ENCODE measurements at places on chromosomes 6 and 20.

DNA sequence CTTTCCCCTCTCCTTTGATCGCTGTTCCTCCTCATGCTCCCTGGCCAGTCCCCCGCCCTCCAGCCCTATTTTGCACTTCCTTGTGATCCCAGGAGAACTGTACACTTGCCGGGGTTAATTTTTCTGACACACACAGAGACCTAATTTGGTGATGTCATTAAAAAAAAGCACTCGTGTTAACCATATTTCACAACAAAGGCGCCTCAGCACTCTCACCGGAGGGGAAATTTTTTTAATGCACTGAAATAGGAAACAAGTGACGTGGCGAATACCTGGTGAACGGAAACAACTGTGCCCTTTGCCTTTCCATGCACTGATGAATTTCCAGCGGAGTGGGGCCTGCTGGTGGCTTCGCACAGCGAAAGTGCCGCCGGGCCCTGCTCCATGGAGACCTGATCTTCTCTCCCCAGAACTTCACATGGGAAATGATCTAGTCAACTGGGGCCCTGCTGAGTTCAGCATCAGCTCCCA lies 53.9 kb upstream of the TAGAP start:
- DNase-seq: no peak

DNA sequence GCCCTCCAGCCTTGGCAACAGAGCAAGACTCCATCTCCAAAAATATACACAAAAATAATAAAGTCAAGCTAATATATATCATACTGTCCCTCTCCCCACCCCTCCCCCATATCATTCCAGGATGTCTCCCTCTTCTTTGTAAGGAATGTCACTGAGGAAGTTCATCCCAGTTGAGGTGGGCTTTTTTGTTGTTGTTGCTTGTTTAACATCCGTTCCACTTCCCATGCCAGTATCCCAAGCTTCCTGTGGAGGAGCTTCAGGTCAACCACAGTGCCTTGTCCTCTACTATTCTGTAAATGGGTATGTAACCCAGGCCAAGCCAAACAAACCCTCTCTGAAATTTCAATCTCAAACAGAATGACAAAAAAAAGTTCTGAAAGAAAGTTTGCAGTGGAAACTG lies 19.0 kb upstream of the PTPN1 start:
- no peak for DNase-seq

GRCh38 chr6:11094411-11094851 lies 797 bp downstream of the SMIM13 start:
- DNase-seq: peak; percentile 28

DNA sequence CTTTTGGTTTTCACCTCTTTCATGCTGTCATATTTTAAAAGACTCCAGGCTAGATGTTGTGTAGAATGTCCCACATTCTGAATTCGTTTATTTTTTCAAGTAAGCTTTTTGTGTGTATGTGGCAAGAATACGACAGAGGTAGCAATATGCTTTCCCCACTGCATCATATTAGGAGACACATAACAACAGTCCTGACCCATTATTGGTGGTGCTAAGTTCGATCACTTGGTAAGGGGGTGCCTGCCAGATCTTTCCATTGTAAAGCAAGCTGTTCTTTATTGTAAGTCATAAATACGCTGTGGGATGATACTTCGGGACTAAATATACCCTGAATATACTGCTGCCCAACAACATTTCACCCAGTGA lies 588 bp upstream of the NCOA3 start:
- no peak for DNase-seq

DNA sequence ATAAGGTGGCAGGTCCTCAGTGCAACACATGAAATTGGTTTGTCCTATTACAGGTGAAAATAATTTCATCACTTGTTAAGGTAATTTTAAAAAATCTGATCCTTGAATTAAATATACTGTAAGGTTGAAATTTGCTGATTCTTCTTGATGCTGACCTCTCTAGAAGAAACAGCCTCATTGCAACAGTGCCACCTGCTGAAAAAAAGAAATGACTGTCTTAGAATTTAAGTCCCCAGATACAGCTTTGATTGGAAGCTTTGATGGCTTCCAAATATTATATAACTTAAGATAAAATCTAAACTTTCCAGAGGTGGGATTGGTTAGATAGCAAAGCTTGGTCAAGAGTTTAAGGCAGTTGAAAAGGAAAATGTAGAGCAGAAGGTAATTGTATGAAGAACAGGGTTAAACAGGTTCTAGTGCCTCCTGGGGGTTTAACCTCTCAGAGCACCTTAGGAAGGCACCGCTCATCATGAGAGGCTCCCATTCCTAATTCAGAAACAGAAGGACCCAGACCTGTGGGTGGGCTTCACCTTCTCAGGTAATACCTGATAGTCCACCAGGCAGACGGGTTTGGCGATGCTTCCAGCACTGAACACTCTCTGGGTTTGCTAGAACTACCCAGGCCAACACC lies 401.0 kb downstream of the PAX1 start:
- DNase-seq: peak; percentile 29

- no peak for DNase-seq
Measured at GRCh38 chr6:40611912-40612311, 24.7 kb upstream of the LRFN2 start.

DNA sequence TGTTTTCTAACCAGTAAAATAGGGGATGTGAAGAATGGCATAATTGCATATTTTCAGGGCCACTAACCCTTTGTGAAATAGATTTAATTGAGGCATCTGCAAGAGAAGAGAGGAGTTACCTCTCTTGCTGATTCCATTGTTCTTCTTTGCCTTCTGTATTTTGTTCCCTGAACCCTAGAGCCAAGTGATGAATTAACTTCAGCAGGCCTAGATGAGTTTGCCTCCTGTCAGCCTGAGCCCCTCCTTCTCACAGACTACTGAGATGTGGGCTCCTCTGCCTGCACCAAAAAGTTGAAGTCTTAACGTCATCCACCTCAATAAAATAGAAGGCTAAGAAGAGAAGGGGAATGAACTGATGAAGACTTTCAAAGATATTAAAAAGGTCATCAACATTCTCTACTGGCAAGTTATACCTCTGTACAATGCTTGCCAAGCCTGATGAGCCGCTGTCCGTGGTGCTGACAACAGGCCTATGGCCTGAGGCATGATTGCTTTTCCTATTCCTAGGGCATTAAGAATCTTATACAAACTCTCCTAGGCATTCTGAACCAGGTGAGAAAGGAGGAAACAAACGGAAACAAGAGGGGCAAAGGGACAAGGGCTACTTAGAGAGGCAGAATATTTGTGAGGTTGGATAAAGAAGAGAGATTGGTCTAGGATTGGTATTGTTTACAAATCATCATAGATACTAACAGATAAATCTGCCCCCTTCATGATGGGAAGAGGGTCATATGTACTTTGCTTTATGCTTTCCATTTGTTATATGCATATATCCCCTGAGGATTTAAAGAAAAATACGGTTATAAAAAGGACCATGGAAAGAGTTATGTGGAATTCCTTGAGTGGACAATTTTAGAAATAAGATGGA lies 46.8 kb downstream of the CD24 start:
- peak; percentile 55 for DNase-seq

DNA sequence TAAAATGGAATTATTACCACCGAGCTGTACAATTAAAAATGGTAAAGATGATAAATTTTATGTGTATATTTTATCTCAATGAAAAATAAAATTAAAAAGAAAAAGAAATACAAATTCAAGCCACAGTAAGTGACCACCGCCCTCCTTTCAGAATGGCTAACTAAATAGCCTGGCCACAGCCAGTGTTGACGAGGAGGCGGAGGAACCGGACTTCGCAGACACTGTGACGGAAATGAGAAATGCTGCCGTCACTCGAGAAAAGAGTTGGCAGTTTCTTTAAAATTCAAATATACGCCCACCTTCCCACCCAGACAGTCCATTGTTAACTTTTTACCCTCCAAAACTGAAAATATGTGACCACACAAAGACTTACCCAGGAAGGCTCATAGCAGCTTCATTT lies 50.0 kb downstream of the FOXF2 start:
- DNase-seq: no peak

GRCh38 chr20:57560554-57561355 lies at the start of gene PCK1:
TSS of gene PCK1 (plus strand) at chr20:57561110. CDS start at chr20:57561412, 302 bp downstream.
- peak; percentile 83 for DNase-seq

- no peak for DNase-seq
Measured at GRCh38 chr20:1294497-1294896, 28.4 kb downstream of the SNPH start.

- no peak for DNase-seq
Measured at GRCh38 chr6:101290346-101290745, 103.2 kb upstream of the GRIK2 start.

GRCh38 chr6:159203304-159204005 lies 34.3 kb downstream of the FNDC1 start:
- DNase-seq: no peak

DNA sequence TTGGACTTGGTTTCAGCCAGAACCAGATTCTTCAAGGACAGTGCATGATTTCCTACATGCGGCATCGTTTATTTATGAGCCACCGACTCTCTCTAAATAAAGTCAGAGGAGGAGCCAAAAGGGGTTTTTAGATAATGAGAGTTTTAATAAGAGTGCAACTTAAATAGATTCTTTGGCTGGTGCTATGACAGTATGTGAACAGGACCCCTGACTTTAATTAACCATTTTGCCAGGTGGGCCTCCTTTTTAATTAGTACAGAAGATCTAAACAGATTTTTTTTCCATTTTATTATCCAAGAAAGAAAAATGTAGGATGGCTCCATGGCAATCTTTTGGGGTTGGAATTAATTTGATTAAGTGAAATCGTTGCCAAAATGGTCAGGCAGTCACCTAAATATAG lies 74.8 kb upstream of the INSM1 start:
- no peak for DNase-seq

- DNase-seq: no peak
Measured at GRCh38 chr20:46178891-46179290, 60.8 kb downstream of the CD40 start.

GRCh38 chr20:7959484-7959883 lies 19.2 kb upstream of the HAO1 start:
- no peak for DNase-seq

GRCh38 chr6:45001663-45002062 lies 326.5 kb upstream of the RUNX2 start:
- no peak for DNase-seq

DNA sequence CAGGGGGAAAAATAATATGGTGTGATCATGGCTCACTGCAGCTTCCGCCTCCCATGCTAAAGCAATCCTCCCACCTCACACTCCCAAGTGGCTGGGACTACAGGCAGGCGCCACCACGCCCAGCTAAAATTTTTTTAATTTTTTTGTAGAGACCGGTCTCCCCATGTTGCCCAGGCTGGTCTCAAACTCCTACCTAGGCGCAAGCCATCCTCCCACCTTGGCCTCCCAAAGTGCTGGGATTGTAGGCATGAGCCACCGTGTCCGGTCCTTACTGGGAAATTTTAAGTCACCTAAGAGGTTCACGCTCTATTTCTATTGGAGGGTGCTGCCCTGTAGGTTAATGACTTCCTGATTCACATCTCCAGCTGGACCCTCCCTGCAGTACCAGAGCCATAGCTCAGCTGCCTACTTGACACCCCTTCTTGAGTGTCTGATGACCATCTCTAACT lies 626 bp upstream of the CDK5RAP1 start:
- DNase-seq: peak; percentile 11

GRCh38 chr6:75135450-75135849 lies 70.4 kb downstream of the COL12A1 start:
- DNase-seq: no peak

DNA sequence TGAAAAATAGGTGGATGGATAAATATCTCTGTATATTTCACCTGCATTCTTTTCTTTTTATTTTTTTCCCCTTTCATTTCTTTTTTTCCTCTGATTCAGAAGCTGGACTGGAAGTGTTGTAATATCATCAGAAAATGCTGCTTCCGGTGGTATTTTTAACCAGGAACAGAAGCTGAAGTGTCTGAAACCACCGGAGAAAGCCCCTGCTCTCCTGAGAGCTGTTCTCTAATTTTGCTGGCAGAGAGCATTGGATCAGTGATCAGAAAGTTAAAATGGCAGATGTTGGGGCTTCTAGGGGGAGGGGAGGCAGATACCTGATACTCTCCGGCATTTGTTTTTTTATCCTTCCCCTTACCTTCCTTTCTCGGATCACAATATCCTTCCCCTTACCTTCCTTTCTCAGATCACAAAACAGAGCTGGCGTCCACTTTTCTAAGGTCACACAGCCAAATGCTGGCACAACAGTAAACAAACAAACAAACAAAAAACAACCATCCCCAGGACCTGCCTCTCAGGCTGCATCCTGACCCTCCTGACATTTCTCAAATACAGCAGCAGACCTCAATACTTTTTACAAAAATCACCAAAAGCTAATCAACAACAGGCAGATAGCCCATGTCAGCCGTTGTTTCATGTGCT lies 143.2 kb upstream of the ZNF217 start:
- DNase-seq: no peak

GRCh38 chr20:43515628-43516027 lies 8.1 kb downstream of the L3MBTL1 start:
- DNase-seq: no peak

GRCh38 chr6:46909371-46909770 lies 12.4 kb downstream of the ADGRF5 start:
- no peak for DNase-seq

GRCh38 chr6:147022041-147022440 lies 182.2 kb upstream of the STXBP5 start:
- DNase-seq: no peak

DNA sequence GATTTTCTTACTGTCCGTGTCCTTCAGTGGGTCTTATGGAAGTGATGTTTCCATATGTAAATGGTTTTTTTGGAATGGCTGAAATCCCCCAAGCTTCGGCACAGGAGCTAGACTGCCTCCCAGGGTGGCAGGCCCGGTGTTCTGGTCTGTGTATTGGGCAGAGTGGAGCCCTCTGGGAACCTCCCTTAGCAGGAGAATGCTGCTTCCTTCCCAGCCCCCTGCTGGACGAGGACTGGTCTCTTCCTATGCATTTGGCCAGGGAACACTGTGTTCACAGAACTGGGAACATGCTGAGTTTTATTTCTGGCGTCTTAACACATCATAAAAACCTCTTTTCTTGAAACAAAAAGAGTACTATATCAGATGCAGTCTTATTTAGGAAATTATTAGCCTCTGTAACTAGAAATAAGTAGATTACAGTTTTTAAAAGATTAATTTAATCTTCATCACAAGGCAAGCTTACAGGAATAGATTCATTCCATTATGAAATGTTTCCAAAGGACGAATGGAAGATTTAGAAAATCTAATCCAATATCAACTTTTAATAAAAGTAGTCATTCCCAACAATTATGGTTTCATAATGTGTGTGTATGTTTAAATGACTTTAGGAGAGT lies 56.6 kb downstream of the SYTL3 start:
- peak; percentile 66 for DNase-seq

DNA sequence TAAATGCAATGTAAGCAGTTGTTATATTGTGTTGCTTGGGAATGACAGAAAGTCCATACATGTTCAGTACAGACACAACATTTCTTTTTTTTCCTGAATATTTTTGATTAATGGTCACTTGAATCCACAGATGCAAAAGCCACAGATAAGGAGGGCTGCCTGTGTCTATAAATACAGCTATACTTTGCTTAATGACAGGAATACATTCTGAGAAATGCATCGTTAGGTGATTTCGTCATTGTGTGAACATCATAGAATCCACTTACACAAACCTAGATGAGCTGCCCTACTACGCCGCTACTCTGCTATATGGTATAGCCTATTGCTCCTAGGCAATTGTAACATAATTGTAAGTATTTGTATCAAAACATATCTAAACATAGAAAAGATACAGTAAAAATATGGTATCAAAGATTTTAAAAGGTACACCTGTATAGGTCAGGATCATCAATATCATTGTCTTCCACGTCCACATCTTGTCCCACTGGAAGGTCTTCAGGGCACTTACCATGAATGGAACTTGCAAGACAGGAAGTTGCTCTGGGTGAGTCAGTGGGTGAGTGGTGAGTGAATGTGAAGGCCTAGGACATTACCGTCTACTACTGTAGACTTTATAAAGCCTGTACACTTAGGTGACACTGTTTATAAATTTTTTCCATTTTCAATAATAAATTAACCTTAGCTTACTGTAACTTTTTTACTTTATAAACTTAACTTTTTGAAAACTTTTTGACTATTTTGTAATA lies 27.9 kb upstream of the POPDC3 start:
- no peak for DNase-seq

All from LoVo (cell line).